ENCODE measurements at places on chromosomes 6 and 20.

DNA sequence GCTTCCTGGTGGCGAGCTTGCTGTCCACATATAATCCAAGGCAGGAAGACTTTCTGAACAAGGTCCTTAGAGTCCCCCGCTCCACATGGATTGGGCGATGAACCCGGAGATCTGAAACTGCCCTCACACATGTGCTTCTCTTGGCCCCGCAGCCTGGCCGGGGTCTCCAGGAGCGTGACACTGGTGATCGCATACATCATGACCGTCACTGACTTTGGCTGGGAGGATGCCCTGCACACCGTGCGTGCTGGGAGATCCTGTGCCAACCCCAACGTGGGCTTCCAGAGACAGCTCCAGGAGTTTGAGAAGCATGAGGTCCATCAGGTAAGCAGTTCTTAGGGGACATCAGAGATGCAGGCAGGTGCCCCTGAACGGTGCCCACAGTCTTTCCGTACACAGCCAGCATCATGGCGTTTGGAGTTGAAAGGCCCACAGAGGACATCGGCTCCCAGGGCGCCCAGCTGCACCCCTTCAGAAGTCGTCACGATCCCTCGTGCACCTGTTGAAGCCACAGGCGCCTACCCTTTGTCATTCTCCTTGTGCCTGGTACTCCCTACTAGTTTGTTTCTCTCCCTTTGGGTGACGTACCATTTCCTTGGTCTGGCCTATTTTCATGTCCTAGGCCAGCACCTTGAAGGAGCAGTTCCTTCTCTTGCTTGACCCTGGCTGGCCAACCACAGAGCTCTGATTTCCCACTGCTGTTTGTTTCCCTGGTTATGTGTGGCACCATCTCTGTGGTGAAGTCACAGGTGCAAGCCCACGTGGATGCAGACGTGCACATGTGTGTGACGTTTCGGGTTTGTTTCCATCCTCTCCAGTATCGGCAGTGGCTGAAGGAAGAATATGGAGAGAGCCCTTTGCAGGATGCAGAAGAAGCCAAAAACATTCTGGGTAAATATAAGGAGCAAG is 43.3 kb upstream of the IRF4 start:
- DNase-seq, result no peak

DNA sequence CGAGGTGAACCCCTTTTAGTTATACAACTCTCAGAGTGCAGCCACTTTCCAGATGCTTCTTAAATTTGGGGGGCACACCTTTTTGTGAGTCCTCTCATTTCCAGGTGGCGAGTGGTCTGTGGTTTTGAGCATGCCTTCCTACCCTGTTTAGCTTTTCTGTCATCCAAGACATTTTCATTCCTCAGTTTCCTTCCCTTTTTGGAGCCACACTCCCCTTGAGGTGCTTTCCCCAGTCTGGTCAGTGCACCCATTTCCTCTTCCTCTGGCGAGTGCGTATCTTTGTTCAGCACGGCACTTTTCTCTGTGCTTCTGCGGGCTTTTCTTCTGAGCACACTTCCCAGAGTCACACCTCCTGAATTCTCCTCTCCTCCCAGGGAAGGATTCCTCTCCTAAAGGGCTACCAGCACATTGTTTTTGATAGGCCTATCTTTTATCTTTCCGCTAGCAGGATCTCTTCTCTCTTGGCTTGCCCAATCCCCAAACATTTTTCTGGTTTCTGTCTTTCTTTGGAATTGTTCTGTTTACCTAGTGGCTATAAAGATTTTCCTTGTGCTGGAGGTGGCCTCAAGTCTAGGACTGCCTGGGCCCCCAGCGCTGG is 1.4 kb downstream of the PHF20 start:
- no peak for DNase-seq

GRCh38 chr6:154249499-154250298 is 106.9 kb downstream of the IPCEF1 start:
- DNase-seq, result no peak

- DNase-seq, result no peak
These were observed 25.6 kb downstream of the HLA-G start for GRCh38 chr6:29853245-29853644.

DNA sequence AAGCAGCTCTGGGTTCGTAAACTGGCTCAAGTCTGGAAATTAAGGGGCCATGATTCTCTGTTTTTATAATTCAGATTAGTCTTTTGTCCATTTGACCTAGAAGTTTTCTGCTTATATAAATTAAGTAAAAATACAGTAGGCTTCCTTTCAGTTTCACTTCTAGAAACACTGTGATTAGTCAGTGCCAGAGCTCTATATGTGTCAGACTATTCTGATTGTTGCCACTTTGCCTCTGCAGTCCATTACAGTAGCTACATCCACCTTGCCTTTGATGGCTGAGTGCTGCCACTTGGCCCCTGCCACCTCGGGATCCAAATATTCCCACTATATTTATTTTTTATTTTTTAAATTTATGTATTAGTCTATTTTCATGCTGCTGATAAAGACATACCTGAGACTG is 7.9 kb downstream of the ZC2HC1B start:
- no peak for DNase-seq

GRCh38 chr6:48597951-48598350 is 487.0 kb upstream of the PTCHD4 start:
- no peak for DNase-seq

DNA sequence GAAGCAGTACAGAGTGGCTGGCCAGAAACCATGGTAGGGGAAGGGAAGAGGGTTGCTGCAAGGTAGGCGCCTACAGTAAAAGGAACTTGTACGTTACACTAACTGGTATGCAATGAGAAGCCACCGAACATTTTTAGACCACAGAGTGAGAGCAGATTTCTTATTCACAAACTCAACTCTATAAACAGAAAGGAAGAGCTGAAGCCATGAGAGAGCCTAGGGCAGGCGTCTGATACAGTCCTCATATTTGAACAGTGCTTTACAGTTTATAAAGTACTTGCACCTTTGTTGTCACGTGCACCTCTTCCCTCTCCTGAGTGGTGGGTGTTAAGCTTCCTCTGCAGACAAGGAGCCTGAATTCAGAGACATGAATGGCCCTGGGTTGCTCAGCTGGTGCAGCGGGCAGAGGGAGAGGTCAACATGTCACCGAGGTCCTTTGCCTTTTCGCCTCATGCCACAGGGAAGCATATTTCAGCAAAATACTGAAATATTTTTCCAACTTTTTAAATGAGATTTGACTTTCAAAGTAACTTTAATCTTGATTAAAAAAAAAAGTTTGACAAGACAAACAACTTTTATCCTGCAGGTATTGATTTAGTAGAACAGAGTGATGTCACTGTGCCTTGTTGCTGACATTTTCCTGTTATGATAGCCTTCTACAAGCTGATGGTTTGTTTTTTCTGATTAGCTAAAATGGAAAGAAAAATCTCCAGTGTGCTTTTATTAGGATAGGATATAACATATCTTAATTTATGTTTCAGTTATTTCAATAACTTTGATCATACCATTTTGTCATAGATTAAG is 23.8 kb downstream of the UST start:
- DNase-seq, result no peak

DNA sequence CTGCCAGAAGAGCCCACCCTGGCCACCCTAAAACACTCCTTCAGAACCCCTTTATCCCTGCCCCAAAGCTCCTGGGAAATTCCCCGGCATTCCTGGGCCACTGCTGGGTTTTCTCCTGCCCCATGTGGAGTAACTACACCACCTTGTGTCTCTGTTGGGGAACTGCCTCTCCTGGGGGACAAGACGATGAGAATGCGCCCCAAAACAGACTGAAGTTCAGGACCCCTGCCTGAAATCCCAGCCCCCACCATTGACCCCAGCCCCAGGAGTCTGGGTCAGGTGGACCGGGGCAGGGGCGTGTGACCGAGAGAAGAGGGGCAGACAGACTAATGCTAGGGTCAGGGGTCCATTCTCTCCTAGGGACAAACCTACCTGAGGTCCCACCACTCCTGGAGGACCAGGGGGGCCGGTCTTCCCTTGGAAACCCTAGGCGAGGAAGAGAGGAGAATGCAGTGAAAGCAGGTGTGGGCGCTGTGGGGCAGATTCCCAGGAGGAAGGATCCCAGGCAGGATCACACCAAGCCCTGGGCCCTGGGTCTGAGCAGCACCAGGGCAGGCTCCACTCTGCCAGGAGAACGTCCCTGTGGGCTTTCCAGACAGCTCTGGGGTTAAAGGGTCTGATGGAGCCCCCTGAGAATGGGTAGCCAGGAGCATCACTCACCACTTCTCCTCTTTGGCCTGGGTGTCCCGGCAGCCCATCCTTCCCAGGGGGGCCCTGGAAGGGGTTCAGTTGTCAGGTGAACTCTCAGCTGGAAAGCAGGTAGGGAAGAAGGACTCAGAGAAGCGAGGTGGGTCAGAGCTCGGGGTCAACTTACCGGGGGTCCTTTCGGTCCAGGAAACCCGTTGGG is 19.4 kb downstream of the COL11A2 start:
- DNase-seq, result no peak
